ENCODE measurements at places on chromosomes 5 and 9.

GRCh38 chr5:118808441-118808840 is 179.9 kb downstream of the DTWD2 start:
- DNase-seq = no peak

GRCh38 chr5:76145945-76146344 is 62.8 kb downstream of the SV2C start:
- DNase-seq = no peak

- no peak for DNase-seq
Observed at GRCh38 chr5:167820101-167820990, 471.1 kb upstream of the WWC1 start.

DNA sequence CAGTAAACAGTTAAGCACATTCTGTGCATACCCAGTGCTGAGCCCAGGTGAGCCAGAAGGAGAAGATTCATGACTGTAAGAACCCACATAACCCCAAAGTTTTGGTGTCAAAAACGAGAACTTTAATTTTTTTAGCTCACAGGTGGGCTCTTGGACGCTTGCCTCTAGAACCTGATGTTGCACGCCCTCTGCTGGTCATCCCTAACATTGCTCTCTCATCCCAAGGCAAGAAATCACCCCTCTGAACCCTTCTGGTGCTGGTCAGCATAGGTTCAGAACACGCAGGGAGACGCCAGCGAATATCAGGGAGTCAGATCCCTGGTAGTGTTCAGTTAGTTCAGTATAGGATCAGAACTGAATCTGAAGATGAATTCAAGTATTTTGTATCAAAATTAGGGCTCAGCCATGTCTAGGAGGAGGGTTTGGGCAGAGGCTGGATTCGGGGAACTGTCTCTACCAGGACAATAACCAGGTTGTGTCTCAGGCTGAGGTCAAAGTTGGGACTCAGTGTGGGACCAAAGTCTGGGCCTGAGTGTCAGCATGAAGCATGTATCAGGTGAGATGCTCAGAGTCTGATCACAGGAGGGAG is 4.1 kb upstream of the DNAJB5 start:
- DNase-seq = no peak

GRCh38 chr5:44807269-44807668 is 1.5 kb upstream of the MRPS30 start:
- no peak for DNase-seq

Data from Right ventricle myocardium inferior (tissue), 1 donor.